ENCODE measurements at places on chromosomes 6 and 20.

GRCh38 chr6:124928851-124929250 is 33.4 kb upstream of the RNF217 start:
- no peak for DNase-seq

GRCh38 chr20:25017257-25017803 is 24.8 kb upstream of the APMAP start:
- DNase-seq = peak; percentile 38

DNA sequence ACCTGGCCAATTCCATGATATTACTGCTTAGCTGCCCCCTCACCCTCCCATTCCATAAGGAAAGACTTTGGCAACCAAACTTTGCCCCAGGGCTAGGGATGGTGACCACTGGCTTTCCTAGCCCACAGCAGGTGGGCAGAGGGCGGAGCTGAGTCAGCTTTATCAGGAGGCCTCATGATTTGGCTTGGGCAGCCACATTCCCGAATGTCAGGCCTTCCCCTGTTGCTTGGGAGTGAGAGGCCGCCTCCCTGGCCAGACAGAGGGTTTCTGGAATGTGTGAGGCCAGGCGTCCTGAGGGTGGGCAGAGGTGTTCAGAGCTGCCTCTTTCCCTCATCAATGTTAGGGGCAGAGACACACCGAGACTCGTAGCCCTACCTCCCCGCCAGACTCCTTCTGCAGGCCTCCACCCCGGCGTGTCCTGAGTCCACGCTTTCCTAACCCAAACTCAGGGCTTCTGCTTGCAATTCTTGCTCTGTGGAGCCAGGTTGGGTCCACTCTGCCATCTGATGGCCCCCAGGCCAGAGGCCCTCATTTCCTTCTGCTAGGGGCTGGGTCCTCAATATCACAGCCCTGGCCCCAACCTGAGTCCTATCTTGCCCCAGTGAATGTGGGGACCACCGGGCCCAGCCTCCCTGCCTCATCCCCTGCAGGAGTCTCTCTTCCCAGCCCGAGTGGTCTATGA is 19.3 kb downstream of the UQCC2 start:
- no peak for DNase-seq

- no peak for DNase-seq
Observed at GRCh38 chr6:166027761-166028160, 139.9 kb downstream of the TBXT start.

DNA sequence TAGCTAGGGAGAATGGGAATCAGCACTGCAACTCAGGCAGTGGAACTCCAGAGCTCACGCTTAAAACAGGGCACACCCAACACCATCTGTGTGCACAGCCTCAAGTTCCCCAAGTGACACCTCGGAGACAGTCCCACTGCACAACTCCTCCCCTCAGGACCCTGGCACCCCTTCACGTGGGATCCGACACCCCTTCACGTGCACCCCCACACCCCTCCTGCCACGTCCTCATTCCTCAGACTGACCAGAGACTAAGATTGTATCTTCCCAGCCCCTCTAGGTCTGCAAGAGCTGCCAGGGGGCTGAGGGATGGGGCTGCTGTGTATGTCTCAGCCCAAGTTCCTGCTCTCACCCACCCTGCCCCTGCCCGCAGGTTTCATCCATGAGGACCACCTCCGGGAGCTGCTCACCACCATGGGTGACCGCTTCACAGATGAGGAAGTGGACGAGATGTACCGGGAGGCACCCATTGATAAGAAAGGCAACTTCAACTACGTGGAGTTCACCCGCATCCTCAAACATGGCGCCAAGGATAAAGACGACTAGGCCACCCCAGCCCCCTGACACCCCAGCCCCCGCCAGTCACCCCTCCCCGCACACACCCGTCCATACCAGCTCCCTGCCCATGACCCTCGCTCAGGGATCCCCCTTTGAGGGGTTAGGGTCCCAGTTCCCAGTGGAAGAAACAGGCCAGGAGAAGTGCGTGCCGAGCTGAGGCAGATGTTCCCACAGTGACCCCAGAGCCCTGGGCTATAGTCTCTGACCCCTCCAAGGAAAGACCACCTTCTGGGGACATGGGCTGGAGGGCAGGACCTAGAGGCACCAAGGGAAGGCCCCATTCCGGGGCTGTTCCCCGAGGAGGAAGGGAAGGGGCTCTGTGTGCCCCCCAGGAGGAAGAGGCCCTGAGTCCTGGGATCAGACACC is 7.6 kb downstream of the MYL9 start:
- DNase-seq = no peak

GRCh38 chr20:15756754-15757115 is 816.5 kb downstream of the KIF16B start:
- DNase-seq = no peak

- no peak for DNase-seq
Observed at GRCh38 chr6:34359418-34360158, 32.9 kb downstream of the NUDT3 start.

DNA sequence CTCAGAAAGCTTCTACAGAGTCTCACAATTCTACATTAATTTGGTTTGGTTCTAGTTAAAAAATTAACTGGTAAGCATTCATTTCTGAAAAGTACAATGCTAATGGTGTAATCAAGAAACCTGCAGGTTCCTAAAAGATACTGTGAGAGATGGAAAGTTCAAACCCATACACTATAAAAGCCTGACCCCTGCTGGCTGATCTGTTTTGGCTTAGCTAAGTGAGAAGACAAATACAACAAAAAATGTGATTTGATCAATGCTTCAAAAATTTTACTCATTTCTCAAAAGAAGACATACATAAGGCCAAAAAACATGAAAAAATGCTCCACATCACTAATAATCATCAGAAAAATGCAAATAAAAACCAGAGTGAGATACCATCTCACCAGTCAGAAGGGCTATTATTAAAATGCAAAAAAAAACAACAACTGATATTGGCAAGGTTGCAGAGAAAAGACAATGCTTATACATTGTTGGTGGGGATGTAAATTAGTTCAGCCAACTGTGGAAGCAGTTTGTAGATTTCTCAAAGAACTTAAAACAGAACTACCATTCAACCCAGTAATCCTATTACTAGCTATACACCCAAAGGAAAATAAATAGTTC is 102.8 kb downstream of the MOXD1 start:
- DNase-seq = no peak

GRCh38 chr6:143949962-143950361 is 58.1 kb downstream of the PLAGL1 start:
- DNase-seq = no peak

DNA sequence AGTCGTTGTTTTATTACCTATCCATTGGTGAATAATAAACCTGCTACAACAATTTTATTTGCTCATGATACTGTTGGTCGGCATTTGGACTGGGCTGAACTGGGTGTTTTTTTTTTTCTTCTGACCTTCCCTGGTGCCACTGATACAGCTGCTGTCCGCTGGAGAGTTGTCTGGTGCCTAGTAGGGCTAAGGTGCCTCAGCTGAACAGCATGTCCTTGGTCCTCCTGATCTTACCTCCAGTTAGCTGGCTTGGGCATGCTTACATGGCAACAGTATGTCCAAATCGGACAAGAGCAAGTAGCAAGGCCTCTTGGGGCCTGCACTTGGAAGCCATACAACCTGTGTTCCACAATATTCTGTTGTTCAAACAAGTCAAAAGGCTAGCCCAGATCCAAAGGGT is 563.4 kb downstream of the BMP2 start:
- no peak for DNase-seq

DNA sequence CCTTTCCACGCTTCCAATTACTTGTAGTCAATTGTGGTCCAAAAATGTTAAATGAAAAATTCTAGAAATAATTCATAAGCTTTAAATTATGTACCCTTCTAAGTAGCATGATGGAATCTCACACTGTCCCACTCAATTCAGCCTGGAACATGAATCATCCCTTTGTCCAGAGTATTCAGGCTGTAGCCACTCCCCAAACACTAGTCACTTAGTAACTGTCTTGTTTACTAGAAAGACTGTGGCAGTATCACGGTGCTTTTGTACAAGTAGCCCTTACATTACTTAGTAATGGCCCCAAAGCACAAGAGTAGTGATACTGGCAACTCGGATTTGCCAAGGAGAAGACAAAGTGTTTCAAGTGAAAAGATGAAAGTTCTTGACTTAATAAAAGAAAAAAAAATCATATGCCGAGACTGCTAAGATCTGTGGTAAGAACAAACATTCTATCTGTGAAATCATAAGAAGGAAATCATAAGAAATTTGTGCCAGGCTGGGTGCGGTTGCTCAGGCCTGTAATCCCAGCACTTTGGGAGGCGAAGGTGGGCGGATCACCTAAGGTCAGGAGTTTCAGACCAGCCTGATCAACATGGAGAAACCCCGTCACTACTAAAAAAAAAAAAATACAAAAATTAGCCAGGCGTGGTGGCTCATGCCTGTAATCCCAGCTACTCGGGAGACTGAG is 168.5 kb upstream of the SIM1 start:
- DNase-seq = no peak

DNA sequence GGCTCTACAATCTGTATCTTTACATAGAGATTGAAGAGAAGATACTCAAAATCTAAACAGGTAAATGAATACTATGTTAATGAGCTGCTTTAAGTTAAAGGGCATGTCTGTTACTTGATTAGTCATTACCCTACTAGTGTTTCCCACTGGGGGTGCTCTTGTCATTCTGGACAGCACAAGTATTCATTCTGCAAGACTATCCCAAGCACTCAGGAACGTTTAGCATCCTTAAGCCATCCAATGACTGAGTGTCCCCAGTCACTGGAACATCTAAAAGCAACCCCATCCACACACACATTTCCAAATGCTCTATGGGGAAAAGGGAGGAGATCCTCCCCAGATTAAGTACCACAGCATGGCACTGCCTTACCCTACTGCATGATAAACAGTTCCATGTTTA is 25.7 kb downstream of the EZR start:
- no peak for DNase-seq

DNA sequence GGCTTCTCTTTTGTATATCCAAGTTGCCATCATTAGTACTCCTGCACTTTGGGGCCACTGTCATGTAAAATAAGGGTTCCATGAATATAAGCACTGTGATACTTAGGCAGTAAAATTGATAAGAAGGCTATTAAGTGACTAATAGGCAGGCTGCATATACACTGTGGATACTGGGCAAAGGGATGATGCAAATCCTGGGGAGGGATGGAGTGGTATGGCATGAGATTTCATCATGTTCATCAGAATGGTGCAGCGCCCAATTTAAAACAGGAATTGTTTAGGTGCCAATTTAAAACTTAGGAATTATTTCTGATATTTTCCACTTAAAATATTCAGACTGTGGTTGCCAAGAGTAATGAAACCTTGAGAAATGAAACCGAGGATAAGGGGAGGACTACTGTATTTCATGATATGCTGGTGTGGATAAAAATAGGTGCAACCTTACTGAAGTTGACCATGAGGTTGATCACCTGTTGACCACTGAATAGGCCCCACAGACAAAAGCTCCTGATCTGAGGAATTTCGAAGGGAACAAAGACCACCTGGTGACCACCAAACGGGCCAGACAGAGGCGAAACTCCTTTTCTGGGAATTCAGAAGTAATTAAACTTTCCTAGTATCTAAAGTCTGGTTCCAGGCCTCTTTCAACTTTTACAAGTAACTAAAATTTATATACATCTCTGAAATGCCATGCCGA is 4.9 kb upstream of the TRIM39 start:
- DNase-seq = no peak

- no peak for DNase-seq
Observed at GRCh38 chr6:74715355-74716085, 490.3 kb downstream of the COL12A1 start.

GRCh38 chr6:144482142-144482541 is 197.0 kb downstream of the UTRN start:
- DNase-seq = peak; percentile 17

DNA sequence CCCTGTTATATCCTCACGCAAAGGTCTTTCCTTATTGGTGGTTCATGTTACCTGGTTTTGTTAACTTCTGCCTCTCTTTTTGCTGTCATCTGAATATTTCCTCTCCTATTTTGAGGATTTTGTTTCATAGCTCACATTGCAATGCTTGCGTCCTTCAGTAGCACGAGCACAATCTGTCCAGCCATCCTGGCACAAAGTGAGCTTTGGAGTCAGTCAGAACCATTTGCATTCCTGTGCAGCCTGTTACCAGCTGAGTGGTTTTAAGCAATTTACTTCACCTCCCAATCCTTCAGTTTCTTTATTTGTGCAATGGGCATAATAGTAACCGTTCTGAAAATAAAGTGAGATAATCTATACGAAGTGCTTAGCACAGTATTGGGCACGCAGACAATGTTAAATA is 42.7 kb downstream of the AKAP7 start:
- DNase-seq = no peak

- no peak for DNase-seq
Observed at GRCh38 chr20:44610313-44610962, 28.1 kb downstream of the PKIG start.

GRCh38 chr6:89297695-89298351 is 17.3 kb downstream of the GABRR2 start:
- DNase-seq = no peak

DNA sequence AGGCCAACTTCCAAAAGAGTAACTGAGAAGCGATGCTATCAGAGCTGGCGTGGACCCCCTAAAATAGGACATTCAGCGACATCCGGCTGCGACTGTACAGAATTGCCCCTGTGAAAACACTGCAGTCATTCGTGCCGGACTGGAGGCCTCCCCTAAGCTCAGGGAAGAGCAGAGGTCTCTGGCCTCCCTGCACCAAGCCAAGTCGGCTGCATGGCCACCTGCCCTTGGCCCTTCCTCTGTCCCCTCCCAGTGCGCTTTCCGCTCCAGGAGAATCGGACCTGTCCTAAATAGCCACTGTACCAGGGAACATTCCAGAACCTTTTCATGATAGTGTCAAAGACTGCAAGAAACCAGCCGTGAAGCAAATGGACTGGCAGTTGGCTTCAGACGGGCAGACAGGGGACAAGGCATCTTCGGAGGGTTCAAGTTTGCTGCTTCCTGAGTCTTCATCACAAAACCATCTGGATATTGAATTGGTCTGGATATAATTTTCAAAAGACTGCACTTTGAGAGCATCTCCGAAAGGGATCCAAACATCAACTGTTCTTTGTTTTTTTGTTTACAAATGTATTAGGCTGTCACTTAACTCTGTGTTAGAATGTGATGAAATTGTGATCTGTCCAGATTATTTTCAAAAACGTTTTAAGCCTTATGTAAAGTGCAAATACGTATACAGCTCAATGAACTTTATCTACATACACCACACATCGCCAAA is 16.5 kb downstream of the SLC2A4RG start:
- no peak for DNase-seq

- no peak for DNase-seq
Observed at GRCh38 chr6:118700531-118700930, 49.1 kb upstream of the CEP85L start.

DNA sequence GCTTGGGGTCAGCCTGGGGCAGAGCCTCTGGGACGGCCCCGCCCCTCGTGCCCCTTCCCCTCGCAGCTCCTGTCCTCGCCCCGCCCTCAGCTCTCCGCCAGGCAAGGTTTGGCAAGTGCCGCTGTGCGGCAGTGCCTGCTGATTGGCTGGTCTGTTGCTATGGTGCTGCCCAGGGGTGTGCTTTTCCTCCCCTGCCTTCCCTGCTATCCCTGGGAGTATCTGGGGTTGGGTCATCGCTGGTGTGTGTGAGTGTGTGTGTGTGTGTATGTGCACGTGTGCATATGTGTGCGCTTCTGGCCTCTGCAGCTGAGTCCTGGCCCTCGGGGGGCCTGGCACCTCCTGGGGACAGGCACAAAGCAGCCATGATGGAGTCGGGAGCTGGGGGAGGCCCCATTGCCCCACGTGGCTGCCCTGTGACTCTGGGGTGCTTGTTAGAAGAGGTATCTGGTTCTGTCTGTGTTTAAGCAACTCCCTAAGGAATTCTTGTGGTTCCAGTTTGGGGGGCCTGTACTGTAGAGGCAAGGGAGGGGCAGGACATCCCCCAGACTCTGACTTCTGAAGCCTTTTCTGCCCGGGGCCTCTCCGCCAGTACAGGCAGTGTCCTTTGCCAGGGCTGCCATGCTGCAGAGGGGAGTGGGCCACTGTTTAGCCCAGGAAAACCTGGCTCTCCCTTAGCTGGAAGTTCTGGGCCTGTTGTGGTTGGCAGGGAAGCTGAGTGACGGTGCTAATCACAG is 6.9 kb downstream of the RTEL1 start:
- no peak for DNase-seq
